ENCODE measurements at places on chromosomes 3 and 15.

DNA sequence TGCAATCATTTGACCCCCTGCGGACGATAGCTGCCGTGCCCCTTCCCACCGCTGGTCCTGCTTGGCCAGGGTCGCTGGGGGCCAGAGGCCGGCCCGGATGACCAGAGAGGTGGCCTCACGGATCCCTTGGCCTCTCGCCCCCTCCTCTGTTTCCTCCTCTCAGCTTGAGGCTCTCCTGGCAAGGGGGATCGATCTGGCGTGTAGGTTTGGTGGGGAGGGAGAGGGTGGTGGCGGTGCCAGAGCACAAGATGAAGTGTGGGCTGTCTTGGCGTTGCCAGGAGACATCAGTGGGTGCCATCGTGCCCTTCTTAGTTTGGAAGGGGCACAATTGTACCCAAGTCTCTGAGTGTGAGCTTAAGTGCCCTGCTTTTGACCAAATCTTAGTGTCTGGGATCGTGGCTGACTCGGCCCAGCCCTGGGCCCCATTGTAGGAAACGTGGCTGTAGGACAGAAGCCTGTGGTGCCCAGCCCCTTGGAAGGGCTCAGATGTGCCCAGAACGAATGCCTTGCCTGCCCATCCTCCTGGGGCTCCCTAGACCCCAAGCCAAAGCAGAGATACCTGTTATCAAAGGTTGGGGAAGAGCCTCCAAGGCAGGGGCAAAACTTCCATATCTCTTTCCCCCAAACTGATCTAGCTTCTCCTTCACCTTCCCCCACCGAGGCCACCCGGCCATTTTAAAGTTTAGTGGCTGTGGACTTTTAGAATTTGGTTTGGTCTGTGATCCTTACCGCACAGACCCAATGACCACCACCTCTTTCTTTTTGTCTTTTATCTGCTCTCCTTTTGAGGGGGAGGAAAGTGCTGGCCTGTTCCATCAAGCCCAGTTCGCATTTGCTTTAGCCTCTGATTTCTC lies 14.4 kb downstream of the NR2F2 start:
- DNase-seq: no peak

- DNase-seq: no peak
Measured at GRCh38 chr3:192409838-192410683, 317.3 kb downstream of the FGF12 start.

DNA sequence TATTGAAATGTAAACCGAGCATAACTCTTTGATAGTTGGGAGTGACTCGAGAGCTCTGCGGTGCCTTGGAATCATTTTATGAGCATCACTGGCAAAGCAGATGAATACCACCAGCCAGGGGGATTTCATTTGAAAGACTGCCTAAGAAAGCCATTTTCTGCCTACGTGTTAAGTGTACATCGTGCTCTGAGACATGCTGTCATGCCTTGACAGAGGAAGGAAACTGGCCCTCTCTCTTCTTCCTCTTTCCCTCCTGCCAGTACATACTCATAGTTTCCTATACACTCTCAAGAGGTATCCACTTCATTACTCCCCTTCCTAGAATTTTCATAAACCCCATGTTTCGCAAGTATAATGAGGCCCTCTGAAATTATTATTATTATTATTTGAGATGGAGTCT lies 8.8 kb downstream of the BCL2A1 start:
- DNase-seq: no peak

GRCh38 chr3:44772099-44772442 lies 10.5 kb downstream of the KIF15 start:
- DNase-seq: no peak

DNA sequence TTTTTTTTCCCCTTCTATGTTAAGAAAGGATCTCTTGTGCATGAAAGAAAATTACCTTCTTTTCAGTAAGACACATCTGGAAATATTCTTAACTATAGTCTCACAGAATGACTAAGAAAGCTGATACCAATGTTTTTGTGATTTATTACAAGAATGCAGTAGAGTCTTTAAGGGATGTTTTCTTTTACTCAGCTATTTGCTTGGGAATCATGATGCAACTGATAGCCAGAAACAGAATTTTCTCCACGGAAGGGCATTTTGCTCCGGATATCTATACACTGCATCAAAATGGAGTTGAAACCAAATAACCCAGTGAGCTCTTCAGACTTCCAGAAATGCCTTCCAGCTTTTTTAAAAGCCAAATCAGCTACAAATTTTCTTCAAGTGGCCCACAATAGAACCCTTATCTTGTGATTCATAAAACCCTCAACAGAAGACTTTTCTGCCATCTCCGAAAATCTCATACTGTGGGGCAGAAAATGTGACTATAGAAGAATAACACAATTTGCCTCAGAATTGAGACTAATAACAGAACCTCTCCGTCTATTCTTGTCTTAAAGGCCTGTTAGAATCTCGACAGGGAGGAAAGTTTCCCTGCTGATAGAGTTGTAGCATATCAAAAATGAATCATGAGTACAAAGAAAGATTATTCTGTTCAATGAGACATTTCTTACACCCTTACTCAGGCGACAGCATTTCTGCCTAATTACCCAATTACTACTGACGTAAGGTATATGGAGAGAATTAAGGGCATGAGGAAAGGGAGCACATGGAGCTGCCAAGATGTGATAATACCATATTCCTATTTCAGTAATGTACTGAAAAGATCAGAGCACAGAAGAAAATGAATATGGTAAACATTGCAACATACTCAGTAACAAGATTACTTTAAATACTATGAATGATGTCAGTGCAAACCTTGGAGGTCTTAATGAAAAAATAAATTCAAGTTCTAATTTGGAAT lies 900.1 kb downstream of the ROBO1 start:
- DNase-seq: no peak

- DNase-seq: no peak
Measured at GRCh38 chr3:36075491-36075890, 304.8 kb upstream of the STAC start.

- DNase-seq: no peak
Measured at GRCh38 chr15:60135961-60136360, 131.8 kb downstream of the FOXB1 start.

DNA sequence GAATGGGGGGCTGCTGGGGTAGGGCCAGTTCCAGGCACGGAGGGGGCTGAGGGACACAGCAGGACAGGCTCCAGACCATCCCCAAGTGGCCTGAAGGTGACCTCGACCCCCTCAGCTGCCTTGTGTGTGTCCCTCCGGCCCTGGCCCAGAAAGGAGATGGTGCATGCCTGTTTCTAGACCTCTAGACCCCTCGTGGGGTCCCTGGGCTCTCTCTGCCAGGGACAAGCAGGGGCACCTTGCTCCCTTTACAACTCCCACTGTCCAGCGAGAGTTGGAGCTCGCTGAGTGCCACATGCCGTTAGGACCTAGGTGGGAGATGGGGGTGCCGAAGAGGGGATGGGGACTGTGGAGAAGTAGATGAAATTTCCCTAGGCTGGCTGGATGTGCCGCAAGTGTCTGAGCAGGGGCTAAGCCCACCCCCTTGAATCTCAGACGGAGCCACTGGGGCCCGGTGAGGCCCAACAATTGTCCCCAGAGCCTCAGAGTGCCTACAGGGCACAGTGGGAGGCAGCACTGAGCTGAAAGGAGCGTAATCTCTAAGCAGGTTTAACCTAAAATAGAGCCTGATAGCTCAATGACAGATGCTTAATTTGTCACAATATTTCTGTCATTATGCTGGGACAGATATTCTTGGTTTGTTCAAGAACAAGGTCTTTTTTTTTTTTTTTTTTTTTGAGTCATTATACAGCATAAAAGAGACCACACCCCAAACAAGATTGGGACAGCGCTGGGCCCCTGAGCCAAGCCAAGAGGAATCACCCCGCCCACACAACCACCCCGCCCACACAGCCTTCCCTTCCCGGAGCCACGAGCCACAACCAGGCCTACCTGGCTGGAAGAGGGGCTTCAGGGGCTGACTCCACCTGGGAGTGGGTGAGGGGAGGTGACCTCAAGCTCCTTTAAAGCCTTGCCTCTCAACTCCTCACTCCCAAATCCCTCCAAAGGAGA lies 23.6 kb upstream of the KLF13 start:
- no peak for DNase-seq

DNA sequence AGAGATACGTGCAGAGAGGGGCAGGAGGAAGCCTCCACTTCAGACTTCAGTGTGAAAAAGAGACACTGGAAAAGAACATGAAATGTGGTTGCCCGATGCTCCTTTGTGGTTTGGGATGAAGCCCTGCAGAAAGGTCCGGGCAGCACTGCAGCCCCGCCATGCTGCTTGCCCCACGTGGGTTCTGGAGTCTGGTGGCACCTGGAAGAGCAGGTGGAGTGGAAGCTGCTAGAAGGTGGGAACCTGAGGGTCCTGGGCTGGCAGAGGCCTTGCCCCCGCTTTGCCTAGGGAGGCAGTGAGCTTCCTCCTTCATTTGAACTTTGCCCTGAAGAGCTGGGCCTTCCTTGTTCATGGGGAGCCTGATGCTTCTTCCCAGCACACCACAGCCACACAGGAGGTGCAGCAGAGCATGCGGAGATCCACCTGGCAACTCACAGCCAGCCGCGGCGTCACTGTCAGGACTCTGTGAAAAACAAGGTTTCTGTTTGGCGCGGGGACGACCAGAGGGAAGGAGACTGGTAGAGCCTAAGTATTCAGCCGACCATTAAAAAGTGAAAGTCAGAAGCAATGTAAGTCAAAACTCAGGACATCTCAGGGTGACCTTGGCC lies 59.0 kb downstream of the APBA2 start:
- DNase-seq: no peak

DNA sequence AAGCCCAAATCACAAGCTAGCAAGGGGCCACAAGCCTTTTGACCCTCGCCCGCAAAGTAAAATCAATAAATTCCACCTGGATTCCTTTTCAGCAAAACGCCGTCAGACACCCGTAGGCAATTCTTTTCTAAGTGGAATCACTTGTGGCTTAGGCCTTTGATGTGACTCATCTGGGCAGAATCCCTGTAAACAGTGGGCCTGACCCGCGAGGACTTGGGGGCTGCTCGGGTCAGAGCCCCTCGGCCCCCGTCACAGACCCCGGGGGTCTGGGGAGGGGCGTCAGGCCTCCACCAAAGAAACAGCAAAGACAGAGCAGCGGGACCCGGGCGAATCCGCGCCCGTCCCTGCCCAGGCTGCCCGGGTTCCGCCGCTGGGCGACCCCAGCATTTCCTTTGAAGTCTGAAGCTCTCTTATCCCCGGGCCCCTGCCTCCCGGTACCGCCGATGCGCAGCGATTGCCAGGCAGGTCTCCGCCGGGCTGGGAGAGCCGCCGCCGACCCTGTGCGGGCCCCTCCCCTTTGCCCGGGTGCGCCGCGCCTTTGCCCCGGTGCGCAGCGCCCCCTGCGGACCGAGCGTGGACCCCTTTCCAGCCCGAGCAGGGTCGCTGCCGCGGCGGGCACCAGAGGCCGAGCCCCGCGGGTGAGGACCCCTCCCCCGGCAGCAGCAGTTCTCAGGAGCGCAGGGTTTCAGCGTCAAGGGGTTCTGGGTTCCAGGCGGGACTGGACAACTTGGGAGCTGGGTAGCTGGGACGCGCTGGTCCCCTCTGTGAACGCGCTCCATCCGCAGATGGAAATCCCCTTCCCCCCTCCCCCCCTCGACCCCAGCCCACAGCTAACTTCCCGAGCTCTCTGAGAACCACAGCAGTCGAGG lies 178.3 kb downstream of the UACA start:
- DNase-seq: peak; percentile 62

DNA sequence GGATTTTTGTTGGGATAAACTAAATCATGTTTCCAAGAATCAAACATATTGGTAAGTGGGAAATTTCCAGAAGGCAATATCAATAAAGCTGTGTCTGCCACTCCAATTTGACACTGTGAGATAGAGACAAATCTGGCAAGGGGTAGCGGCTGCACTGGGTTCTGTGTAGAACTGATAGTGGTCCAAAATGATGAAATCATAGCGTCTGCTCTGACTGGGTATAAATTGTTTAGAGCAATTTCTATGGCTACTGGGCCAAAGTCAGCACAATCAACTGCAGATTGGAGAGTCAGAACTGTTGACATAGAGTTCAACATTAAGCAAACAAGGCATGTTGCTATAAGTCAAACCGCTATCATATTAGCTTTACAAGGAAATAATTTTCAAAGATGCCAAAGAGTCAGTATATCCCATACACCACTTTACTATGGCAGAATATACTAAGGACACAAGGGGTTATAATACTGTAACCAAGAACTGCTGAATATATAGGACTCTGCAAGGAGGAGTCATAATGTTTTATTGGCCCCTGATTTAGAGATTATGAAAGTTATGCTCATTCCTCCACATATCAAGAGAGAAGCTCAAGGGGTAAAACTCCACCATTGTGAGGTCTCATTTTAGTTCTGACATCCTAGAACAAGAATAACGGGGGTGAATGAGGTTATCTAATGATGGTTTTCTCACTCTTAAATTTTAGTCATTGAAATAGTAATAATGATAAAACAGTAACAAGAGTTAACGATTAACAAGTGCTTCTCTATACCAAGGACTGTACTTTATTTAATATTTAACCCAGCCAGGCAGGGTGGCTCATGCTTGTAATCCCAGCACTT lies 309.7 kb upstream of the GADL1 start:
- no peak for DNase-seq

- no peak for DNase-seq
Measured at GRCh38 chr3:124230998-124231397, 239.1 kb upstream of the ROPN1 start.

- DNase-seq: no peak
Measured at GRCh38 chr15:62528505-62528904, 363.4 kb upstream of the C2CD4B start.

- DNase-seq: no peak
Measured at GRCh38 chr15:82535566-82536408, 4.5 kb downstream of the RPS17 start.

DNA sequence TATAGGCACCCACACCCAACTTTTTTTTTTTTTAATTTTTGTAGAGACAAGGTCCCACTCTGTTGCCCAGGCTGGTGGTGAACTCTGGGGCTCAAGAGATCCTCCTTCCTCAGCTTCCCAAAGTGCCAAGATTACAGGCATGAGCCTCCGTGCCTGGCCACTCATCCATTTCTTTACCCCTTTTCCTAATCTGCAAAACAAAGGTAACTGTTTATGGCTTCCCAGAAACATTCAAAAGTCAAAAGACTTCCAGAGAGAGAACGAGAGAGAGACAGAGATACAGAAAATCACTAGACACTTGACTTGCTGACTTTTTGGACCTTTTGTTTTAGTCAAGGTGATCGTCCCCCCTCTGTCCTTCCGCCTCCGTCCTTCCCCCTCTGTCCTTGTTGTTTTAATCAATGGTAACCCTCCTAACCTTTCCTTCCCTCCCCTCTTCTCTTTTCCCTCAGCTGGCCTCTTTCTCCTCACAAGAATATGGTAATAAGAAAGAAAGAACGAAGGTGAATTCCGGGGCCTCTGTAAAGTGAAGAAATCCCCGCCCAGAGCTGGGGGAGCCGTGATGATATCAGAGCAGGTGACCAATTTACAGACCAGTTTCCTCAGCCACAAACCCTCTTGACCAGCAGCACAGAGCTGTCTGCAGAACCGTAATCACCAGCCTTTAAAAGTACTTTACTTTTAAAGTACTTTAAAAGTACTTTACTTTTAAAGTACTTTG lies 21.9 kb downstream of the KLHL6 start:
- DNase-seq: no peak
